ENCODE measurements at places on chromosomes 2 and 18. TPM values are rescaled to one million over a fixed set of nuclear protein-coding genes. Genes with fewer than 3 reads are reported as not detected.

DNA sequence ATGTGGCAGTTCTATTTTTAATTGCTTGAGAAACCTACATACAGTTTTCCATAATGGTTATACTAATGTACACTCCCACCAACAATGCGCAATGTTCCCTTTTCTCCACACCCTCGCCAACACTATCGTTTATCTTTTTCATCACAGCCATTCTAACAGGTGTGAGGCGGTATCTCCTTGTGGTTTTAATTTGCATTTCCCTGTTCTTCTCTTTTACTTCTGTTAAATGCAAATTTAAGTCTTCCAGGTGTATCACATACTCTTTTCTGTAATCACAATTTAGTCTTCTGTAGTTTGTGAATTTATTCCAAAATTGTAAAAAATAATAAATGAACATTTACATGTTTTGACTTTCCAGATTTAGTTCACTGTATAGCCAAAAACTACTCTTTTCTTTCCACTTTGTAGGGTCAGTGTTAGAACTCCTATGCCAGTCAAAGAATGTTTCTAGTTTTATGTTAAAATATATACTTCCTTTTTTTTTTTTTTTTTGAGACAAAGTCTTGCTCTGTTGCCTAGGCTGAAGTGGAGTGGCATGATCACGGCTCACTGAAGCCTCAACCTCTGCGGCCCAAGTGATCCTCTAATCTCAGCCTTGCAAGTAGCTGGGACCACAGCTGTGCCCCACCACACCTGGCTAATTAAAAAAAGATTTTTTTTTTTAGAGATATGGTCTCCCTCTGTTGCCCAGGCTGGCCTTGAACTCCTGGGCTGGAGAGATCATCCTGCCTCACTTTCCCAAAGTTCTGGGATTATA lies 15.4 kb upstream of the ACYP2 start:
- no peak for DNase-seq

DNA sequence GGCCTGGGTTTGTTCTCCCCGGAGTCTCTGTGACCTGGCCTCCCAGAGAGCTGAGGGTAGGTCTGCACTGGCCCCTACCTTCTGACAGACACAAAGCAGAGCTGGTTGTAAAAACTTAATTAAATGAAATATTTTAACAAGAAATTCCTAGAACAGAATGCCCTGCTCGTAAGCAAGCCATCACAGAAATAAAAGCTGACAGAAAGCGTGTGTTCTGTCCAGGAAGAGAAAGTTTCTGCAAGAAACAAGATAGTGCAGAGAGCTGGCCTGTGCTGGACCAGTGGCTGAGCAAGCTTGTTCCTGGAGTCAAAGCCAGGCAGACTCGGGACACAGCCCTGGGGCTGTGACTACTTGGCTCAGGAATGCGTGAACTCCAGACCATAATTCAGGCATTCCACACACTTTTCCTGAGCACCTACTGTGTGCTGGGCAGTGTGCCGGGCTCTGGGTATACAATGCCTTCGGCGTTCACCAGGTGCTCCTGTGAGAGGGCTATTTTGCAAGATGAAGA lies 51.6 kb downstream of the APOB start:
- no peak for DNase-seq

DNA sequence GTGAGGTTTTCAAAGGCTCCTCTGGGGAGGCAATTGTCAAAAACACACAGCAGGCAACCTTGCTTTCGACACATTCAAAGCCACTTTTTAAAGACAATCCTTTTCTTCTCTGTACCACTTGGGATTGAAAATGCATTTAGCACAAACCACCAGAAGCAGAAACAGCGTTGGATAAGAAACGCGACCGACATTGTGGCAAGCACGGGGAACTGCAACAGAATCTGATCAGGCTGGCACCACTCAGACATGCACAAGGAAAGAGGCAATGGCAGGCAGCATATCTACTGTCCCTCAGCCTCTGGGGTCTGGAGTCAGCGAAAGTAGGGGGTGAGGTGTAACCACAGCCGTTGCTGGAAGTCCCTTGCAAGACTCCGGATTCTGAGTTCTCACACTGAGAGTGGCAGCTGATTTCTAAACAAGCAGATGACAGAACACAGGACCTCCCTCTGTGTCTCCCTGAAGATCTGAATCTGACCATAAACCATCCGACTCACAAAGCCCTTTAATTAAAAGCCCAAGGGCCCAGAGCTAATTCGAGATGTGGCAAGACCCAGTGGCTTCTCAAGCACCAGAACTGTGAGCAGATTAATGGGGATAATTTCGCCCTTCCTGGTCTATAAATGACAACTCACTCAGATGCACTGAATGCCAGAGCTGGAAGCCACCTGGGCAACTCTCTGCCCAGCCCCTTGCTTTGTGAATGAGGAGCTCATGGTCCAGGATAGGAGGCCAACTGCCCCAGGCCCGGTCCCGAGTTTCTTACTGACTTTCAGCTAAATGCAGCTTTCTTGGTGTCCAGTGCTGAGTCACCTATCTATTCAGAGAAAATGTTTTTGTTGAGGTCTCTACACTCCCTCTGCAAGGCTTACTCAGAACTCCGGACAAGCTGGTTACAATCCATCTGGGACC lies 29.6 kb downstream of the CYRIA start:
- no peak for DNase-seq

DNA sequence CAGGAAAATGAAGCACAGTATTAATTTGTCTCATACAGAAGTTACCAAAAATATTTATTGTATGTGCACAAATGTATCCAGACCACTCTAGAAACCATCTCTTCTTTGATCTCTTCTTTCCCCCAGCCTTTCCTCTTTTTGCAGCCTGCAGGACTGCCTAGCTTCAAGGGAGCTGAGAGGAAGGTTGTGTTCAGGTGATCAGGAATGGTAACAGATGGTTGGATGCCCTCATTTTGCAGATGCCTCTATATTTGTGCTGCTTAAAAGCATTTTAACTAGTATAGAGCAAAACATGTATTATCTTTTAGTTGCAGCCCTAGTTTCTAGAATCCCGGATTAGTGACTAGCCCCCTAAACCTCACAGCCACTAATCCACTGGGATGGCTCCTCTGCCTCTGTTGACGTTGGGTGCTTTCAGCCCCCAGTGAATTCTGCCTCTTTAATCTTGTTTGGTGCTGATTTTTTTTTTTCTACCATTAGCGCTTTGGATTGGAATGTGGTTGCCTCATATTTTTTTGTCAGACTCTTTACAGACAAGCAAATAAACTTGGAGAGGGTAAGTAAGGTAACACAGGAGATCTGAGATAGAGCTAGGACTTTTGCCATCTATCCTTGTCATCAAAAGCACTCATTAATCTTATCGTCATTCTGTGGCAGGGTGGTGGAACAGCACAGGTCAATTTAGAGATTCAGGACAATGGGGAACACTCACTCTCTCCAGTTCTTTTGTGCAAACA lies 103.8 kb upstream of the NDUFV2 start:
- DNase-seq, result no peak

- no peak for DNase-seq
Observed at GRCh38 chr2:157196956-157197355, 60.5 kb upstream of the GALNT5 start.

- DNase-seq, result no peak
Observed at GRCh38 chr2:9234680-9235146, 28.1 kb downstream of the ASAP2 start.

DNA sequence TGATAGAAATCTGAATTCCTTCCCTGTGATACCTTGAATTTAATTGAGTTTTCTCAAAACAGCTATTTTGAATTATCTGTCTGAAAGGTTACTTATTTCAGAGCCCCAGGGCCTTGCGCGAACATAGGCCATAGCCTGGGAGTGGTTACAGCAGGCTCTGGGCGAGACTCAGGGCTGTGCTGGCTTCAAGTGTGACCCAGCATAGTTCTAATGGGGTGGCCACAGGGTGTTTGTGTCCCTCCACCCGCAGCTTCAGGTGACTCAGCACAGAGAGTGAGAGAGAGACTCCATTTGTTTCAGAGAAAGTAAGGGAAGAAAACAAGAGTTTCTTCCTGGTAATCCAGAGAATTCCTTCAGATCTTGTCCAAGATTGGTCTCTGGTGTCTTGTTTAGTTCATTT lies 137.9 kb upstream of the POU3F3 start:
- no peak for DNase-seq

GRCh38 chr2:237471438-237472186 lies 15.4 kb upstream of the MLPH start:
- DNase-seq, result no peak

DNA sequence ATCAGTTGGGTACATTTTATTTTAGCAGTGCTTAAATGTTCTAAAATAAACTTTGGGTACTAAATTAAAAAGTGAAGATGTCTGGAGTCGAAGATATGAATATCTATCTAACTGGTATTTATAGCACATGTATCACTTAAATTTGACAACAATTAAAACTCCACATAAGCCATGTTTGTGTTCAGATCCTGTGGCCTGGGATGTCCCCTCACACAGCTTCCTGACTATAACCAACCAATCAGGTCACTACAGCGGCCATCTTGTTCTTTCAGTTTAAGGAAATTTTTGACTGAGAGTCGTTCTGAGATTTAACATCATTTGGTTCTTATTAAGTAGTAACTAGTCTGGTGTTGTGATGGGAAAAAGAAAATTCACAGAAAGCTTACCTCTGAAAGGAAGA lies 170.7 kb upstream of the NRP2 start:
- DNase-seq, result no peak

DNA sequence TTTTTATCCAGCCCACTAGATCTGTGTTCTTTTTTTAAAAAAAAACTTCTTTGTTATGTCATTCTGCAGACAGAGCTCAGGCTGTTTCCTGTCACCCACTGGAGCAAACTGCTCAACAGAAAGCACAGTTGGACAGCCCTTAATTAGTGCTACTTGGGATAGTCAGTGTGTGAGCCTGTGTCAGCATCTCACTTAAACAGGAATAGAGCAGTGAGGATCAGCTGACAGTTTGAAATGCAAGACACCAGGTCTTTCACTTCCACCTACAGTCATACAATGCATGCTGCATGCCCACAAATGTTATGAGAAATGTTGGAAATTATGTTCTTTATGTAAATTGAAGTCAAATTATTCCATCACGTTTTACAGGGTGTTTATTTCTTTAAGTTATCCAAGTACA lies 174.9 kb downstream of the NR4A2 start:
- no peak for DNase-seq

GRCh38 chr2:179237209-179237946 lies 27.3 kb downstream of the SESTD1 start:
- no peak for DNase-seq

DNA sequence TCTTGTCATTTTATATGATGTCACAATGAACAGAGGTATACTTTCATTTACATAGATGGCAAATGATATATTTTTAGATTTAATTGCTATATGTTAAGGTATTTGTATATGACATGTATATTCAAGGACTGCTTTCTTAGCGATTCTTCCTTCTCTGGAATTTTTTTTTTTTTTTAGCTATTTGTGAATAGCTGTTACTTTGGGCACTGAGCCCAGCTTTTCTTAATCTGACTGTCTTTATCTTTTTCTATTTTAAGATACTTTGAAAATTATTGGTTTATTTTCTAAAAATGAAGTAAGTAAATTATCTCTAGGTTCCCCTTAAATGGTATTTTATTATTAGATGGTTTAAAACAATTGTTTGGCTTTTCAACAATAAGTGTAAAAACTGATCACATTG lies 4.0 kb upstream of the GLS start:
- DNase-seq, result no peak

DNA sequence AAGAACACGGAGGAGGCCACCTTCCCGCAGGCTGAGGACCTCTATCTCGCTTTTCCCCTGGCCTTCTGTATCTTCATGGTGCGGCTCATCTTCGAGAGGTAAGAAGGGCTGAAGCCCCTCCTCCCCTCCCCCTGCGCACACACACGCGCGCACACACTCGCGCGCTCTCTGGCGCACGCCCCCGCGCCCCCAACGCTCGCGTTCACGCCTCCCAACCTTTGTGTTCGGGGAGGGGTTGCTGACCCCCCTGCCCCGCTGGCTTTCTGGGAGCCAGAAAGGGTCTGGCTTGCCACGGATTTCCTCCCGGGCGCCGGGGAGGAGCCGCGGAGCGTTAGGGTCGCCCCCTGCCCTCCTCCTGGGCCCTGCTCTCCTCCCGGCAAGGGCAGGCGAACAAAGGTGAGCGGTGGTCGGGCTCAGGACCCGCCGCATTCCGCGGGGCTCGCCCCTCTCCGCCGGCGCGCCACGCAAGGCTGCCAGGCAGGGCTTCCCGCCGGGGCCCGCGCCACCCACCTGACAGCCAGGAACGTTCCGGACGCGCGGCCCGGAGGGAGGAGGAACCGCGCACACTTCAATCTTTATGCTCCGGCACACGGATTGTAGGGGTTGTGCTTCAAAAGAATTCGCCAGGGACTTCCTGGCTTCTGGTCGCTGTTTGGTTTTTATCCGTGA lies 583 bp downstream of the CERS6 start:
- peak; percentile 57 for DNase-seq

GRCh38 chr2:102895376-102895775 lies 133.5 kb downstream of the TMEM182 start:
- DNase-seq, result no peak

- no peak for DNase-seq
Observed at GRCh38 chr2:205025580-205026240, 480.4 kb downstream of the PARD3B start.

DNA sequence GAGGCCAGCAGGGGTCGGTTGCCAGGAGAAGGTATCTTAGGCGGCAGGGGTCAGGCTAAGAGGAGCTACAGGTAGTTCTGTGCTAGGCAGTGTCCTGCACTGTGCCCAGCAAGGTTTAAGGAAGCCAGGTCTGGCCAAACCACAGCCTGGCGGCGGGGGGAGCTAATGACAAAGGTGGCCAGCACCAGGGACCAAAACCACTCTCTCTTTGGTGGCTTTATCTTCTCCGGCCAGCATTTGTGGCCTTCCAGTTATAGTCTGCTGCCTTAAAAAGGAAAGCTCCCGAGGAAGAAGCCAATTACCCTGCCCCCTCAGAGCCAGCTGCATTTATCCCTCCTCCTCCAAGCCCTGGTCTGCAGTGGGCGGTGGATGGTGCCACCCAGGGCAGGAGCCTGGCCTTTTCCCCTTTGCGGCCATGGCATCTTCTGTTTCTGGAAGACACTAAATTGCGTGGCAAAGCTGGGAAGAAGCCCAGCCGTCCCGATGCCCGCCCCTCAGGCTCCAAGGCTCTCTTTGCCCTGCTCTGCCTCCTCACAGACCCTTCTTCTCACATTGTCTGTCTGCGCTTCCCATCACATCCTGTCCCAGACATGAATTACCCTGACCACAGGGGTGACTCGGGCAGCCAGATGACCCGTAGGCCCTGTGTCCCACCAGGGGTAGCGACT lies 94.6 kb downstream of the EN1 start:
- DNase-seq, result no peak

DNA sequence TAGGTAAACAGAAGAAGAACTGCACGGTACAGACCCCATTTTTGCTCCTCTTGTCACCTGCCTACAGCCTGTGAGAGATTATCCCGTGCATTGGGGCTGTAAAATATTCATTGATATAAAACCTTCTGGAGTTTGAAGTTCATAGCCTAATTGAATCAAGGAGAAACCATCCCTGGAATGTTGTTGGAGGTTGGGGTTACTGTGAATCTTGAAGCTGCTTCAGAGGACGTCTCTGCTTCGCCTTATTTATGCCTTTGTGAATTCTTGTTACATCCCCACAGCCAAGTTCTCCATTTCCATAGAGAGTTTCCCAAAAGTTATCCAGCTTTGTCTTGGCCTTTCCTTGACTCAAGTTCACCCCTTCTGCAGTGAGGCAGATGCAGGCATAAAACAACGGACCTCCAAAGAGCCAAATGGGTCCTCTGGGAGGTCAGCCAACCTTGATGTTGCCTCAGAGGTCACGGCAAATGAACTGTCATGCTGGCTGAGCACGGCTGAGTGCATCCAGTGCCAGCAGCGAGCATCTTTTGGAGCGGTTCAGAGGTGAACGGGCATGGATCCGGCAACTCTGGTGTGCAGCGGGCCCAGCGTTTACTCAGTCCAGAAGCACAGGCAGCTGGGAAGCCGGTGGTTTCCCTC lies 317.6 kb downstream of the PRKCE start:
- DNase-seq, result no peak

VIT gene
- total RNA-seq, result not detected

TBR1 gene
- 0.04 TPM for total RNA-seq

NCKAP1 gene
- 13.2 TPM for total RNA-seq

FEZ2 gene
- total RNA-seq, result 8.2 TPM

TIMM21 gene
- 61.0 TPM for total RNA-seq
